ENCODE measurements at places on chromosomes 4 and X. TPM values are rescaled to one million over a fixed set of nuclear protein-coding genes. Genes with fewer than 3 reads are reported as not detected.

DNA sequence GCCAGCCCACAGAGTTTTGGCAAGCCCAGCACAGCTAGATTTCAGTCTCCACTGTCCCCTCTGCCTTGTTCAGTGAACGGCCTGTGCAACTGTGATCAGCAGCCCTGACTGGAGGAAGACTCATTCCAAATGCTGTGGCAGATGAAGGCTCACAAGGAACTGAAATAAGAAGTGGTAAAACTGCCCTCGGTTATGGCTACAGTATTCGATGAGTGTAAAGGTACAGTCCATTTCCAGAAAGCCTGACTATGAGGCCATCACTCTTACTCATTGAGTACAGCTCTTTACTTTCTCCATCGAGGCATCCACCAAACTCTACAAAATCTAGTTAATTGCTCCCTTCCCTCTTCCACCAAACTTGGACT, 69.1 kb downstream of the RHOH start:
- H3K27me3 ChIP-seq = no peaks in the 10 kb centered on the region
- H3K27ac ChIP-seq = no peak overlapping the region
- no peaks in the 10 kb centered on the region for H3K36me3 ChIP-seq
- DNase-seq = no peak

DNA sequence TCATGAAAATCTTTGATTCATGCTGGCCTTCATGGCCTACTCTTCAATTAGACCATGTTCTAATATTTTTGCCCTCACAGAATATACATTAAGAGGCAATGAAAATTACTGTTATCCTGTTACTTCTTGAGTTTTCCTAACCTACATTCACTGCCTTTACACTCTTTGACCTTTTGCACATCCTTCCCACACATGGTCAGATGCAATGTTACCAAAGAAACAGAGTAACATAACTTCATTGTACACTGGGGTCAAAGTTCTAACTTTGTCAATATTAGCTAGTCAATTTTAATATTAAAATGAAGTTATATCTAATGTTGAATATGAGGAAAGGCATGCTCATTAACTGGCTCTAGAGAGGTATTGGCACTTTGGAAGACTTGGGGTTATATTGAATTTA, 284.8 kb downstream of the TEX13C start:
- H3K4me1 ChIP-seq = no peaks in the 10 kb centered on the region
- no peaks in the 10 kb centered on the region for H3K27me3 ChIP-seq
- no peaks in the 10 kb centered on the region for H3K36me3 ChIP-seq

GRCh38 chr4:84920617-84921016, 45.9 kb downstream of the WDFY3 start:
- H3K4me3 ChIP-seq = no peak overlapping the region
- H3K27me3 ChIP-seq = no peaks in the 10 kb centered on the region
- no peak for DNase-seq

The ADGRG2 gene
- 0.43 TPM for total RNA-seq

Data from neural progenitor cell (in vitro differentiated cells).